ENCODE measurements at places on chromosomes 6 and 20.

- no peak for DNase-seq
These were observed 3.0 kb upstream of the HUS1B start for GRCh38 chr6:659716-660581.

- no peak for DNase-seq
These were observed 244.0 kb downstream of the TMEM242 start for GRCh38 chr6:157079277-157079676.

DNA sequence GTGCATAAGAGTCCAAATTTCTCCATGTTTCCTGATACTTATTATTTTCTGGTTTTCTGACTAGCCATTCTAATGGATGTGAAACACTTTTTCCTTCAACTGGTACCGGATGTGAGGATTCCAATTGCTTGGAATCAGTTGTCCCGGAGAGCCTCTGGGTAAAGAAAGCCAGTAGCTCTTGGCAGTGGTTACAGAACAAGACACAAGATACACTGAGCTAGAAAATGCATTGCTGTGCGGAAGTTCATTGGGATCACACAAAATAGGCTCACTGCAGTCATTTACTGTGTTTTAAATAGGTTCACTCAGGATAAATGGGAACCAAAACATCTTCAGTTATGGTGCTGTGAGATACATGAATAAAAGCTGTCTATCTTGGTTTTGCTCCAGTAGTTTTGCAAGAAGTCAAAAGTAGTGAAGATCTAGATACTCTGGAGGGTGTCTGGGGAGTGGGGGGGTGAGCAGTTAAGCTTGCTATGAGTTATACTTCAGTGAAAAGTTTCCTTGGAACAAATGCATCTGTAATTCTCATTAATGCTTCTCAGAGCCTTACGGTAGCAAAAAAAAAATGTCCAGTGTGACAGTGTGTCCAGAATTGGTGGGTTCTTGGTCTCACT is 54.4 kb upstream of the RNF182 start:
- no peak for DNase-seq

- no peak for DNase-seq
These were observed 771 bp downstream of the ARFRP1 start for GRCh38 chr20:63706852-63707557.

DNA sequence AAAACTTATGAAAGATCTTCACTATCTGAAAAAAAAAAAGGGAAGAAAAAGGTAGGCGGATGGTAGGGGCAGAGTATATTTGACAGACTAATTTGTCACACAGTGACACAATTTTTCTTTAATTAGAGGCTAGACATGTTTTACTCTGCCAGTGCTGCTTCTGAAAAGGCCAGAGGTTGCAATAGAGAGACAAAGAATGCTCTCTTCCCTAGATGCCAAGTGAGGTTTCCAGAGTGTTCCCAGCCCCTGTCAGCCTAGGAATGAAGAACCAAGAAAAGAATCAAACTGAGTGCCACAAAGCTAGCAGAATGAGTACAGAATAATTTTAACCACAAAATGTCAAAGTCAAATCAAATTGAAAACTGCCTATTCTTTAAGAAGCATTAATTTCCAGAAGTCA is 13.0 kb downstream of the PNISR start:
- DNase-seq = no peak

DNA sequence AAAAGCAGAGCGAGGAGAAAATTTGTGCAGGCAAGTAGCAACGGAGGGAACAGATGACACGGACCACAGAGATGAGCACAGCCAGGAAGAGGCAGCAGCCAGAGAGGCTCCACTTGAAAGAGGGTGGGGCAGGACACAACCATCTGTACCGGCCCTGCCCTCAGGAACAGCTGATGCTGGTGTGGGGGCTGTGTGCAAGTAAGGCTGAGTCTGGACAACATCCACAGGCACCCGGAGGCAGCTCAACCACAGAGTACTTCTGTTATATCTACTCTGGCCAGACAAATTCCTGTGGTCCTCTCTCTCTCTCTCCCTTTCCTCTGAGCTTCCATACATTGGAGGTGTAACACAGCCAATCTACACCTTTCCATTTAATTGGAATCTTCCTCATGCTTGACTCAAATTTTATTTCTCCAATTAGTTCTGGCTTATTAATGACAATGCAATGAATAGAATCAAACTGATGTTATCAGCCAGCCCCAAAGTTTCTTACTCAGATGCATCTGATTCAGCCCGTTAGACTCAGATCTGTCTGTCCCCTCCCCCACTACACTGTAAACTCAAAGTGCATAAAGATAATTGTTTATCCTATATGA is 24.9 kb downstream of the KIF13A start:
- no peak for DNase-seq

DNA sequence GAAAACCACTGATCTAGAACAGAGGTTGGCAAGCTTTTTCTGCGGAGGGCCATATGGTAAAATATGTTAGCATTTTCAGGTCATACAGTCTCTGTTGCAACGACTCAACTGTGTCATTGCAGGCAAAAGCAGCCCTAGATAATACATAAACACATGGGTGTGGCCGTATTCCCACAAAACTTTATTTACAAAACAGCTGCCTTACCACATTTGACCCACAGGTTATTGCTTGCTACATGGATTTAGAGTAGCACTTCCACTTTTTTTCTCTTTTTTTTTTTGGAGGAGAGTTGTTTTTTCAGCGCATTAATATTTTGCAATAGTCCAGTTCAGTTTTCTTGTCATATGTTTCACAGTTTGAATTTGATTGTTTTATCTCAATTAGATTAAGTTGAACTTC is 2.5 kb upstream of the IGF2R start:
- DNase-seq = no peak

GRCh38 chr6:23446469-23446967 is 679.5 kb upstream of the NRSN1 start:
- no peak for DNase-seq

DNA sequence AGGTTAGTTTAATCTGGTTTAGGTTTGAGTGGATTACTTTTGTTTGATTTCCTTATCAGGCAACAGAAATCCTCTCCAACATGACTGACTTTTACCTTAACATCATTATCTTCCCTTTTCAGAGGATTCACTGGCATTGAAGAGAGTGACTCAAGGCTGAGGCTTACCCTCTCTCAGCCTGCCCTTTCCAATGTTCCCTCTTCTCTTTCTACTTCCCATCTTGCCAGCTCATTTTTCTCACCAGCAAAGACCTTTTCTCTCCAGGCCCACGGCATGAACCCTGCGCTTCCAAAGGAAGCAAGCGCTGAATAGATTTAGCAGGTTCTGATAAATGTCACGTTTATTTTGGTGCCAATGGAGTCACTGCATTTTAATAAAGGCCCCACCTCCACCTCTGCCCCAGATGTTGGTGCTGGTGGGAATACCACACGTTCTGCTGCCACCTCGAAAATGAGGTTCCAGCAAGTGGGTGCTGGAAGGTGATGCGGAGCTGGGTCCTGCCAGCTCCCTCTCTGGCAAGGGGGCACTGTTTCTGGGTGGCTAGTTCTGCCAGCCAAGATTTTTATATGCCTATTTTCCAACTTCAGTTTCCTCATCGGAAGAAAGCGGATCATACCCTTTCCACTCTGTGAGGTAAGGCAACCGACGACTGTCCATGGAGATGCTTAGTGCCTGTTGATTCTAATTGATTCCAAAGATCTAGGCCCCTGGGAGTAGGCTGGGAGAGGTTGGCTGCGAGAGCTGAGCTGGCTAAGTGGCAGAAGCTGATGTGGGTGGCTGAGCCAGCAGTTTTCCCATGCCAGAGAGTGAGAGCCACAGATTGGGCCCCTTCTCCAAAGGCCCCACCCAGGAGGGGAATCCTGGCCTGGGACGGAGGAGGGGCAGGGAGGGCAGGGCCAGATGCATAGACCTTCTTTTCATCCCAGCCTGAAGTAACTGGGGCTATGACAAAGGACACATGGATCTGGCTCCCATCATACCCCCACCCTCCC is 87.7 kb upstream of the MAFB start:
- no peak for DNase-seq

DNA sequence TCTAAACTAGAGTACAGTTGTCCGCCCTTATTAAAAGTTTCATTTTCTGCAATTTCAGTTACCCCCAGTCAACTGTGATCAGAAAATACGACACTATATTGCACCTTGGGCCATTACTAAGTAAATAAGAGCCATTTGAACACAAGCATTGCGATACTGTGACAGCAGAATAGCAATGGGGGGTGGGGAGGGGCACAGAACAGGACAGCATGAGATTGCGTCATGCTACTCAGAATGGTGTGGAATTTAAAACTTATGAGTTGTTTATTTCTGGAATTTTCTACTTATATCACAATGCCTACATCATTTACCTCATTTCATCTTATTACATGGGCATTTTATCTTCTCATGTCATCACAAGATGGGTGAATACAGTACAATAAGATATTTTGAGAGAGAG is 166.3 kb downstream of the MANEA start:
- DNase-seq = no peak

- DNase-seq = no peak
These were observed 38.7 kb upstream of the SMIM28 start for GRCh38 chr6:138339024-138339423.

GRCh38 chr6:17336425-17336824 is 55.3 kb downstream of the RBM24 start:
- DNase-seq = no peak

DNA sequence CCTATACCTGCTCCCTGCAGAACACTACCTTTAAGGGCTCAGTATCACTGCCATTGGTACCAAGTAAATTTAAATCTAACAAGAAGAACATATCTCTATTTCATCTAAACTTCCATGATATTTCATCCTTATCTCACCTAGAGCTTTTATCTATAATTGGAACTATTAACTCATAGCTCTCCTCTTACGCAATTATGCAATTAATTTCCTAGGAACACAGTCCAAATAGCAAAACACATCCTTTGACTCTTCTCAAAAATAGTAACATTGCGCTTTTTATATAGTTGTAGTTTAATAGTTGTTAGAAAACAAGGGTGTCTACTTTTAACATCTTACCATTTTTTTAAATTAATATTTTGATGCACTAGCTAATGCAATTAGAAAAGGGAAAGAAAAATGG is 986.8 kb upstream of the SLC35B3 start:
- no peak for DNase-seq

DNA sequence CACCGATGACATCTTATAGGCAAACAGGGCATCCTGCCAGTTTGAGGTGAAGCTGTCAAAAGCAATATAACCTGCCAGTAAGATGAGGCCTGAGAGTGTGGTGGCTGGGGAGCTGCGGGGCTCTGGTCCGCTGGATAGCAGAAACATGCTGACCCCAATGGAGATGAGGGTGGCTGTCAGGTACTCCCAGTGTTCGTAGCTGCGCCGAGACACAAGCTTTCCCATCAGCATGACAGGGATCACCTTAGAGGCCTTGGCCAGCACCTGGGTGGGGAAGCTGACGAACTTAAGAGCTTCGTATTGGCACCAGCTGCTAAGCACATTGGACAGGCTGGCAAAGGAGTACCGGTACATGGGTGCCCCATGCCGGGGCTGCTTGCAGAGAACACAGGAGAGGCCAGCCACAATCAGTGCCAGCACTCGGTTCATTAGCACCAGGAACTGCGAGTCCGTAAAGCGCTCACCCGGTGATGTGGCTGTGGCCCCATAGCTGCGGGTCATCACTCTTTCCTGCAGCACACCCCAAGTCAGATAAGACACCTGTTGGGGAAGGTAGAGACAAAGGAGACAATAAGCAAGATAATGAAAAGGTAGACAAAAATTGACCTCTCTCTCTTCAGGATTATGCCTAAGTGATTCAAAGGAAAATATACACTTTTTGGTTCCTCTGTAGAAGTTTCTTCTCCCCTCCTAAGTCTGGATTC is 2.1 kb downstream of the SLC35B2 start:
- DNase-seq = no peak

GRCh38 chr6:119915971-119916370 is 566.4 kb upstream of the MAN1A1 start:
- no peak for DNase-seq

DNA sequence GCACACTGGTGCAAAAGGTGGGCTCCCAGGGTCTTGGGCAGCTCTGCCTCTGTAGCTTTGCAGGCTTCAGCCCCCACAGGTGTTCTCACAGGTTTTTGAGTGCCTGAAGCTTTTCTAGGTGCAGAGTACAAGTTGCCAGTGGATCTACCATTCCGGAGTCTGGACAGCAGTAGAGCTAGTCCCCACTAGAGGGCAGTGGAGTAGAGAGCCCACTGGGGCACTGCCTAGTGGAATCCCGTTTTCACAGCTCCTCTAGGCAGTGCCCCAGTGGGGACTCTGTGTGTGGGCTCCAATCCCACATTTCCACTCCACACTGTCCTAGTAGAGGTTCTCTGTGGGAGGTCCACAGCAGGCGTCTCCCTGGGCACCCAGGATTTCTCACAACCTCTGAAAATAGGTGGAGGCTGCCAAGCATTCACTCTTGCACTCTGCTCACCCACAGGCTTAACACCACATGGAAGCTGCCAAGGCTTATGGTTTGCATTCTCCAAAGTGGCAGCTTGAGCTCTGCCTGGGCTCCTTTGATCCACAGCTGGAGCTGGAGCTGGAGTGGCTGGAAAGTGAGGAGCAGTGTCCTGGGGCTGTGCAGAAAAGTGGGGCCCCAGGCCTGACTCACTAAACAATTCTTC is 86.3 kb upstream of the PROKR2 start:
- no peak for DNase-seq

DNA sequence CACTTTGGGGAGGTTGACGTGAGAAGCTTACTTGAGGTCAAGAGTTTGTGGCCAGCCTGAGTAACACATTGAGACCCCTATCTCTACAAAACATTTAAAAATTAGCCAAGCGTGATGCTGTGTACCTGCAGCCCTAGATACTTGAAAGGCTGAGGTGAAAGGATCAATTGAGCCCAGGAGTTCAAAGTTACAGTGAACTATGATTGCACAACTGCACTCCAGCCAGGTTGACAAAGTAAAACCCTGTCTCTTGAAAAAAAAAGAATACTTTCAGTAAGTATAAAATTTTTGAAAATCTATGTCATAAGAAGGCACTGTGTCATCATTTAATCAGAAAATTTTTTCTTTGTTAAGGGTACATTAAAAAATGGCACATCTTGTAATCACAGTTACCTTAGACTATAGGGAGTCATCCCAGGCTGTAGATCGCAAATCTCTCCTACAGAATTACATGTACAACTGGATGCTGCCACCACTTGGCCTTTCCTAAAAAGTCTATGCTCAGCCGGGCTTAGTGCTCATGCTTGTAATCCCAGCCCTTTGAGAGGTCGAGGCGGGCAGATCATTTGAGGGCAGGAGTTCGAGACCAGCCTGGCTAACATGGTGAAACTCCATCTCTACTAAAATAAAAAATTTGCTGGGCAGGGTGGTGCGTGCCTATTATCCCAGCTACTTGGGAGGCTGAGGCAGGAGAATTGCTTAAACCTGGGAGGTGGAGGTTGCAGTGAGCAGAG is 17.0 kb upstream of the MRS2 start:
- no peak for DNase-seq

DNA sequence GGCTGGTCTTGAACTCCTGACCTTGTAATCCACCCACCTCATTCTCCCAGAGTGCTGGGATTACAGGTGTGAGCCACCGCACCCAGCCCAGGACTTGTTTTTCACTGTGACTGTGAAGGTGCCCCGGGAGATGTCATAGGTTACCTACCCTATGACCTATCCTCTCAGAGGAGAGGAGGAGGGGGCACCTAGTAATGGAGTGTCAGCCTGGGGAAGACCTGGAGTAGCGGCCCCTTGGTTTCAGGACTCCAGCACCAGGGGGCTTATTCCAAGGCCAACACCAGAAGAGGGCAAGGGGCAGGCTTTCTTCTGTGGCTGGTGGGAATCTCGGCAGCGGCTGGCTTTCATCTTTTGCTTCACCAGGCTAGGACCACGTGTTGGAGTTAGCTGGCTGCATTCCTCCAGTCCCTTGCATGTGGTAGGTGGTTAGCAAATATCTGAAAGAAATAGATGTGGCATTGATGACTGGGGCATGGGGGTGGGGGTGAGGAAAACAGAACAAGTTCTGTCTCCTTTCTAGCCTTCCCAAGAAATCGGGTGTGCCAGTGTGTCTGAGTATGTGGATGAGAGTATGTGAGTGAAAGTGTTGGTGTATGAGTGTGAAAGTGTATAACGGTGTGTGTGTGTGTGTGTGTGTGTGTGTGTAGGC is 7.9 kb upstream of the ITPR3 start:
- DNase-seq = no peak

Measured in HS-5 (cell line).